Fibroblast of skin of right quadriceps (primary cell): ENCODE measurements at places on chromosomes 6 and 20.

- peak; percentile 23 for DNase-seq
Observed at GRCh38 chr20:17841751-17842215, 126.8 kb downstream of the SNX5 start.

DNA sequence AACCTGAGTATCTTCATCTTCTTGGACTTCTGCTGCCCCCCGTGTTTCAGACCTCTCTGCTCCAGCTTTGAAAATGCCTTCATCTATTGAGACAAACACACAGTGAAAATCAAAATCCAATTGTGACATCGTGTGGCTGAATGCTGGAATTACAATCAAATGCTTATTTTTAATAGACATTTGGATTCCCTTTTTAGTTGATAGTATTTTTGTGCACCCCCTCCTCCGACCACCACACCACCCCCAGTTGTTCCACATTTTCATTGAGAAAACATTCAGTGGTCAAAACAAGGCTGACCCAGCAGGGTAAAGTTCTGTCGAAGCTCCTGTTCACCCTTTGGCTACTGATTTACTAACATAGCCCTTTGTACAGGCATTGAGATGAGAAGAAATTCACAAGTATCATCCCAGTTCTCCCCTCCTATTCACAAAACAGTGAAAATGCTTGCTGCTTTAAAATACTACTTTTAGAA lies 79.0 kb downstream of the NRSN1 start:
- peak; percentile 24 for DNase-seq

GRCh38 chr6:106122938-106123656 lies 37.0 kb downstream of the PRDM1 start:
- no peak for DNase-seq

- DNase-seq = no peak
Observed at GRCh38 chr20:63152322-63153253, 63.3 kb downstream of the YTHDF1 start.

GRCh38 chr20:1775117-1775516 lies 117.5 kb upstream of the SIRPG start:
- peak; percentile 15 for DNase-seq

DNA sequence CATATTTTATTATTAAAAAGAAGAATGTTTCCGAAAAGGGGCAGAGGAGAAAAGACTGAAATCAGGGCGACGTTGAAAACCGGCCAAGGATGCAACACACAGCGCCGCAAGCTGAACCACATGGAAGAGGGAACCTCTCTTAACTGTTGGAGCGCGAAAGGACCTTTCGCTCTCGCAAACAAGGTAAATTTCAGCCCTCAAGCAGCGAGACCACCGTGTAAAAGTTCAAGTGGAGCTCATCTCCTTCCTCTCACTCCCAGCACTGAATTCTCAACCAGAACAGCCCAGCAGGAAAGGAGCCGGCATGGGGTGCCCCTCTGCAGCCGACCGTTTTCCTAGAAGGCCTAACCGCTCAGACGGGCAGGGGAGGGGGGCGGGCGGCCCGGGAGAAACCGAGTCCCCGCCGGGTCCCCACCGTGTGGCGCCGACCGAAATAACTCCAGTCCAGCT lies 621 bp downstream of the GPR63 start:
- no peak for DNase-seq

DNA sequence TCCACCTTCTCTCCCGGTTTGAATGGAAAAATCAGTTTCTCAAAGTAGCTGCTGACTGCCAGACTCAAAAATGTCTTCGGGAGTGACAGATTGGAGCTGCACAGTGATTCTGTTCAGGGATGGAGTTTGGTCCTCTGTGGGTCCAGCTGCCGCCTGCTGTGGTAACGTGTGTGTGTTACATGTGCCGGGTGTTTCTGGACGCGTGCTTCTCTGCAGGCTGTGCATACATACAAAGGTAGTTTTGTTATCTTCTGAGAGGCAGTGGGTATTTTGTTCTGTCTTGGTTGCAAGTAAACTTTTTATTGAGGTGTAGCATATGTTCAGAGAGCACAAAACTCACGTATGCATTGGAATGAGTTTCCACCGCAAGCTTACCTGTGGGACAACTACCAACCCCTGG lies 41.3 kb upstream of the NAA20 start:
- no peak for DNase-seq

DNA sequence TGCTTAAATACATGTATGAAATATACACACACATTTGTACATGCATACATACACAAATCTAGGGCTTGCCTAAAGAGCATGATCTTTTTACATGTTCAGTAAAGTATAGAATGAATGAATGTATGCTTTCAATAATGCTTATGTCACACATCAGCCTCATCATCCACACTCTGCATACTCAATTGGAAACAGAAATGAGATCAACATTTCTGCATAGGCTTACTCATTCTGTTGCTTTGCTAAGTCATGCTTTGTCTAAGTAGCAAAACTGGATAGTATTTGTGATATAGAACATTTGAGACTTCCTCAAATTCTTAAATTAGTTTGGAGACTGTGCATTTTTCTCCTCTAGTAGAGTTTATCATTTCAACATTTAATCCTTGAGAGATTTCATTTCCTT lies 343.3 kb downstream of the ADGRB3 start:
- no peak for DNase-seq

DNA sequence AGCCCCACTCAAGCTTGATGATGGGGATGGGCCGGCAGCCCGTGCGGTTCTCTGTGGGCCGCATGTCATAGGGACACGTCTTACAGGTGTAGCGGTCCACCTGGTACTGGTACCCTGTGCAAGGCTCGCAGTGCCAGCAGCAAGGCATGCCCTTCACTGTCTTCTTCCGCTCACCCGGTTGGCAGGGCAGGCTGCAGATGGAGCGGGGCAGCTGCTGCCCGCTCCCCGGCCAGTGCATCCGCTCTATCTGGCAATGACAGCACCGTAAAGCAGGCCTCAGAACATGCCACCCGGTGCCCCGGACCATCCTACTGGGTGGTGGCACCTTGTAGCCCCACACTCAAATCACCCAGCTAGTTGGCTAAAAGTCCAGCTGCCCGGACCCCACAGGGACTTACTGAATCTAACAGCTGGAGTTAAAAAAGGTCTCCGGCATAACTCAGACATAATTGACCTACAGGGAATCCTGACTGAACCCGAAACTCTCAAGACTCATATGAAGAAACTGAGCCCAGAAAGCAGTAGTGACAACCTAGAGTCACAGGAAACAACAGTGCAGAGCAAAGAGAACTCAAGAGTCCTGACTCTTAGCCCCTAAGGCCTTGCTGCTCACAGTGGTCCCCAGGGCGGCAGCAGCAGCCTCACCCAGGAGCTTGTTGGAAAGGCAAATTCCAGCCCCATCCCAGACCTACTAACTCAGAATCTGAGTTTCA lies 109.4 kb downstream of the GRM4 start:
- no peak for DNase-seq

DNA sequence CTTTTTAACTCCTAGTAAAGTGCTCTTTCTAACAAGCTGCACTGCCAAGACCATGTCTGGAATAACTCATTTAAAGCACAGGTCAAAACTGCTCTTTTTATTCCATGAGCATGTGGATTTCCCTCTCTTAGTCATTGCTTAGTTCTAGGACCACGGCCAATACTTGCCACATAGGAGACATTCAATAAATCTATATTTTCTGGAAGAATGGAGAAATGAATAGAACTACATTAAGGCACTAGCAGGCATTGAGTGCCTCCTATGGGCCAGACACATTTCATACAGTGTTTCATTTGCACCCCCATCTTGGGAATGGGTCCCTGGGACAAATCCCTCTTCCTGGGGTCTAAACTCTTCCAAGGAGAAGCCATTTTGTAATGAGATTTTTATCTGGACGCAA lies 552.8 kb upstream of the CITED2 start:
- DNase-seq = peak; percentile 93

DNA sequence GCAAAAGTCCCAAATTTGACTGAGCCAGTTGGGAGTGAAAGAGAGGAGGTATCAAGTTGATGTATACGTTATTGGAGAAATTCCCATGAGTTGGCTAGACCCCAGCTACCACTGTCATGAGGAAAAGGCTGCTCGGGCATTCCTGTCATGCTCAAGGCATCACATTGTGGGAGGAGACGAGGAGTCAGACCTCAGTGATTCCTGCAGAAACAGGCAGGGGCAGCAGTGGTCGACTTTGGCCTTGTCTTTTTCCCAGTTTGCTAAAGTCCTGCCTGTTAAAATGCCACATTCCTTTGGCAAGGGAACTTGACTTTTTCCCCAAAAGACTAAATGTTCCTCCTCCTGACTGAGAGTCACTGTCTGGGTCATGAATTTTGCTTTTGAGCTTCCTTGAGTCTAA lies 295.5 kb upstream of the HS3ST5 start:
- DNase-seq = no peak

- peak; percentile 89 for DNase-seq
Observed at GRCh38 chr6:346386-347030, 45.0 kb upstream of the IRF4 start.

DNA sequence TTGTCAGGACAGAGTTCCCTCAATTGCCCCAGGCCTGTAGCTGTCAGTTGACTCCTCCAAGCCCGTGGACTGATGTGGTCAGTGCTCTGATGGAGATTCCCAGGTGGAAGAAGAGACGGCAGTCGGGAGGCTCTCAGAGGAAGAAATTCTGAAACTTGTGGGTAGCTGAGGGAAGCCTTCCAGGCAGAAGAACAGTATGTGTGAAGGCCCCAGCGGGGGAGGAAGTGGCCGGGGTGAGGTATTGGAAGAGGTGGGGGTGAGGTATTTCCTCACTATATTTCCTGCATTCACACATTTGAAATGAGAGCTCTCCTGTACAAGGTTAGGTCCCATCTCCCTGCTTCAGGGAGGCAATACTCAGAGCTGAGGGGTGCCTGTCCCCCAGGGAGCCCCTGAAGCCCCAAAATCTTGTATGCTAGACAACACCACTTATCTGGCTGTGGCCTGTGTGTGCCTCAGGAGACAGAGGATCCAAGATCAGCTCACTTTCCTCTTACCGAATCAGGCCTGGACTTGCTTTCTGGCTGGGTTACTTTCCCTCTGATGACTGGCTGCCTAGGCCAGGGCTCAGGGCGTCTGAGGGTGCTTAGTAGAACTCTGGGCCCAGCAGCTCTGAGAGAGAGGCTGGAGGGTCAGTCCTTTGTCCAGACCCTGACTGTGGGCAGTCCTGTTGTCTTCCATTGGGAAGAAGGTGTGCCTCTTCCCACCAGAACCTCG lies 49.3 kb upstream of the MYL9 start:
- peak; percentile 38 for DNase-seq

DNA sequence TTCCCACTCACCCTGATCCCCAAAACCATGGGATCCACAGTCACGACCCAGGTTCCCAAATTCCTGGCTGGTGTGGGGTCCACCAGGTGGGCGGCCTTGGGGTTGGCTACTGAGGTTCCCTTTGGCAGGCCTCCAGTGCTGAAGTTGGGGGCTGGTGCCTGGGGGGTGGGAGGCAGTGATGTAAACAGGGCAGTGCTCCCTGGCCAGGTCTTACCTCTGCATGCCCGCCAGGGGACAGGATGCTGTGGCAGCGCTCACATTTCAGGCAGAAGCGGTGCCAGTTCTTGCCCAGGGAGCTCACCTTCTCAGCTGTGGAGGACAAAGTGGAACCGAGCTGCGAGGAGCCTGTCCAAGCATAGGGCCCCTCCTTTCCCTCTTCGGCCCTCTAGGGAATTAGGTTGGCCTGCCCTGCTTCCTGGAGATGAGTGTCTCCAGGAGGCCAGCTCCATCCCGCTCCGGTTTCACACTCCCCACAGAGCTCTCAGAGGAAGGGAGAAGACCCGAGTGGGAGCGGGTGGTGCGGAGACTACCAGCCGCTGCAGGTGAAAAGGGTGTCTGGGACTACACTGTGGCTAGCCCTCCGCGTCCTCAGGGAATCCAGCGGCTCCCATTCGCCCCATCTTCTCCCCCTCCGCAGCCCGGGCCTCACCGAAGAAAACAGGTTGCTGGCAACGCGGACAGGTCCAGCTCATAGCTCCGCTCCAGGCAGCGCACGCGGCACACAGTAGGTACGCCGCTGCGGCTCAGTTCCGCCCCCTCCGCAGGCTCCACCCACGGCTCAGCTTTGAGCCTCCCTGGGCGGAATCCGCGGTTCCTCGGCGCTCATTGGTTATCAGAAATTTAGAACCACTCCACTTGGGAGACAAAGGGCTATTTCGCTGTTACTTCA lies at the start of gene CRIP3:
Gene CRIP3, minus strand, starts transcription at position 726 of the 889 bp plus-strand sequence. Its CDS starts 34 bp downstream, at position 692.
- peak; percentile 56 for DNase-seq

DNA sequence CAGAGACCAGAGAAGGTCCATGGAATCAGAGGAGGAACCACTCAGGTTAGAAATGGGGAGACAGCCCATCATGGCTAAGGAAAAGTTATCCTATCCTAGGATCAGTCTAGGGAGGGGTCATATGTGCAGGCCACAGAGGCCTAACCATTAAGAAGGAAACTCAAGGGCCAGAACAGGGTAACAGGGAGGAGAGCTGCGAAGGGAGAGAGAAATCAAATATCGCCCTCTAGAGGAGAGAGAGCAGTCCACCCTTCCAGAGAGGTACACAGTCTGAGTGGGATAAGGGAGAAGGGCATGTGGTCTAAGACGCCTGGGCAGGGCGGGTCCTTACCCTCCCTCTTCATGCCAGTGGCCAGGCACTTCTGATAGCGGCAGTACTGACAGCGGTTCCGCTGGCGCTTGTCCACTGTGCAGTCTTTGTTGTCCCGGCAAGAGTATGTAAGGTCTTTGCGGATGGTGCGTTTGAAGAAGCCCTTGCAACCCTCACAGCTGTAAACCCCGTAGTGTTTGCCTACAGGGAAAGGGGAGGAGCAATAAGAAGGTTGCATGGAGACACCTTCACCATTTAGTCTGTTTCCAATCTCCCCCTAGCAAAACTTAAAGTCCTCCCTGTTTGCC lies 2.9 kb downstream of the RXRB start:
- peak; percentile 53 for DNase-seq

DNA sequence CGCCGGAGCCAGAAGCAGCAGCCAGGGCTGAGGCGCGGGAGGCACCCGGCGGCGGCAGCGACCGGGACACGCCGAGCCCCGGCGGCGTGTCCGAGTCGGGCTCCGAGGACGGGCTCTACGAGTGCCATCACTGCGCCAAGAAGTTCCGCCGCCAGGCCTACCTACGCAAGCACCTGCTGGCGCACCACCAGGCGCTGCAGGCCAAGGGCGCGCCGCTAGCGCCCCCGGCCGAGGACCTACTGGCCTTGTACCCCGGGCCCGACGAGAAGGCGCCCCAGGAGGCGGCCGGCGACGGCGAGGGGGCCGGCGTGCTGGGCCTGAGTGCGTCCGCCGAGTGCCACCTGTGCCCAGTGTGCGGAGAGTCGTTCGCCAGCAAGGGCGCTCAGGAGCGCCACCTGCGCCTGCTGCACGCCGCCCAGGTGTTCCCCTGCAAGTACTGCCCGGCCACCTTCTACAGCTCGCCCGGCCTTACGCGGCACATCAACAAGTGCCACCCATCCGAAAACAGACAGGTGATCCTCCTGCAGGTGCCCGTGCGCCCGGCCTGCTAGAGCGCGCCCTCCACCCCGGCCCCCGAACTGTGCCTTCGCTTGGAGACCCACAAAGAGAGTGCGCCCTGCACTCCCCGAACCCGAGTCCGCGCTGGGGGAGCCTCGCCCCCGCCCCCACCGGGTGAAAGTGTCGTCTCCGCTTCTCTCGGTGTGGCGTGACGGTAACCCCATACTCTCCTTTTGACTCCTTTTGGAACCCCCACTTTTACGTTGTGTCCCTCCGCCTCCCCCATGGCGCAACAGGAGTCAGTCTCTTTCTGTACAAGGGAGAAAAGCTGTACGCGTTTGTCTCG lies 1.6 kb downstream of the INSM1 start:
- DNase-seq = no peak

- DNase-seq = peak; percentile 72
Observed at GRCh38 chr6:3518356-3519190, 61.7 kb upstream of the SLC22A23 start.

- no peak for DNase-seq
Observed at GRCh38 chr6:7647504-7647903, 57.5 kb downstream of the SNRNP48 start.
